ENCODE measurements at places on chromosomes 6 and 20.

DNA sequence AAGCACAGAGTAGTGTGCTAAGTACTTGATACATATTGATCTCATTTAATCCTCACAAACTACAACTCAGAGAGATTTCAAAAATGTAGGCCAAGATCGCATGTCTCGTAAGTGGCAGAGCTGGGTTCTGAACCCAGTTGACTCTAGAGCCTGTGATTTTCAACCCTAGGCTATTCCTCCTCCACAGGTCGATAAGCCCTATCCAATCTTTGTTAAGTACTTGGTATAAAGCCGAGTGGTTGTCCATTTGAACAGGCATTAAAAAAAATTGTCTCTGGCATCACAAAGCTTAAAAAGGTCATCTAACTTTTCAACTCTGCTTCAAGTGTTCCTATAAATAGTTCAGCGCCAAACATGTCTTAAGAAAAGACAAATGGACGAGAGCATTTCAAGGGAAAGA lies 37.4 kb downstream of the LYRM4 start:
- DNase-seq, result no peak

GRCh38 chr20:21342656-21343345 lies 39.7 kb downstream of the XRN2 start:
- no peak for DNase-seq

DNA sequence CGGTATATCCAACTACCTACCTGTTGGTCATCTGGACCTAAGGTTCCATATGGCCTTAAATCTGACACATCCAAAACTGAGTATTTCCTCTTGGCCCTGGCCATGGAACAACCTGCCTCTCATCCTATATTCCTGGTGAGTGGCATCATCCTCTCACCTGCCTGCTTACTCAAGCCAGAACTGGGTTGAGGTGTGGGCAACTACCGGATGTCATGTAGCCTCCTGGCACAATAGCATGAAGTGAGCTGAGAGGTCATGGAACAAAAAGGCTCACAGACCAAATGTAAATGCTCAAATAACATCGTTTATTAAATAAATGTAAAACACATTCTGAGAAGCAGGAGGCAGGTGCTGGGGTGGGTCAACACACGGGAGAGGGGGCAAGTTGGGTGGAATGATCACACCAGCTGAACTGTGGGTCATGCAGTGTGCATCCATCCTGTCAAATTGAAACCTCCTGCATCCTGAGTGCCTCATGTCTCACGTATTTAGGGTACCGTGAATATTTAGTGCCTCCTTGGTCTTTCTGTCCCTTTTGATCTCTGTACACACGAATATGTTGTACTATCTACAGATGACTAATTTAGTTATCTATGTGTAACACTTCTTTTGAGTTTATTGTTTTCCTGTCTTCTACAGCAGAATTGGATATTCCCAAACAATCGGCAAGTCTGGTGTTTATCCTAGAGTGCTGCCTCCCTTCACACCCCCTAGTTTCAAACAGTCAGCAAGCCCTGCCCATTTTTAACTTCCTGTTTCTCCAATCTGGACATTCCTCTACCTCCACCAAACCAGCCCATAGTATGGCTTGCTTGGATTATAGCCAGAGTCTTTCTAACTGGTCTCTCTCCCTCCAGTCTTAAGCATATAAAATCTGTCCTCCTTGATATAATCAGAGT lies 7.9 kb upstream of the POU5F1 start:
- DNase-seq, result no peak

GRCh38 chr6:156842598-156843250 lies 65.5 kb downstream of the ARID1B start:
- DNase-seq, result no peak

GRCh38 chr6:149331871-149332270 lies 14.4 kb downstream of the TAB2 start:
- no peak for DNase-seq

- DNase-seq, result no peak
Observed at GRCh38 chr20:44762466-44763140, 16.9 kb downstream of the KCNK15 start.

GRCh38 chr6:76073281-76073680 lies 819 bp upstream of the IMPG1 start:
- DNase-seq, result no peak

- DNase-seq, result no peak
Observed at GRCh38 chr20:34040300-34040995, 46.7 kb downstream of the RALY start.

GRCh38 chr20:2133318-2134183 lies 31.9 kb downstream of the STK35 start:
- peak; percentile 46 for DNase-seq

DNA sequence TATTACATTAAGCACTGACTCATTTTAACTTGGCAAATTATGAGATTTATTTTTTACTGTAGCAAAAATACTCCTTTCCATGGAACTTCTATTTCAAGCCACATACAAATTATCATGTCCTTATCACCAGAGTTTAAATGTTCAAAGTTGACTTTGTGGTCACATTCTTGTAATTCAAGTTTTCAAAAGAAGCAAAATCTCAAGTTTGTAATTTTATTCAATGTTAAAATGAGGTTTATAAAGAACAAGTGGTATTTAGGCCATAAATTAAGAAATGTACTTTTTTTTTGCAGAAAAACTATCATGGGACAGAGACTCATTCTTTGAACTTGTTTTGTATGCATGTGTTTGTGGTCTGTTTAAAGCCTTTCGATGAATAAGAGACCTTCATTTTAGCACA lies 811.5 kb downstream of the TENT5A start:
- DNase-seq, result no peak

DNA sequence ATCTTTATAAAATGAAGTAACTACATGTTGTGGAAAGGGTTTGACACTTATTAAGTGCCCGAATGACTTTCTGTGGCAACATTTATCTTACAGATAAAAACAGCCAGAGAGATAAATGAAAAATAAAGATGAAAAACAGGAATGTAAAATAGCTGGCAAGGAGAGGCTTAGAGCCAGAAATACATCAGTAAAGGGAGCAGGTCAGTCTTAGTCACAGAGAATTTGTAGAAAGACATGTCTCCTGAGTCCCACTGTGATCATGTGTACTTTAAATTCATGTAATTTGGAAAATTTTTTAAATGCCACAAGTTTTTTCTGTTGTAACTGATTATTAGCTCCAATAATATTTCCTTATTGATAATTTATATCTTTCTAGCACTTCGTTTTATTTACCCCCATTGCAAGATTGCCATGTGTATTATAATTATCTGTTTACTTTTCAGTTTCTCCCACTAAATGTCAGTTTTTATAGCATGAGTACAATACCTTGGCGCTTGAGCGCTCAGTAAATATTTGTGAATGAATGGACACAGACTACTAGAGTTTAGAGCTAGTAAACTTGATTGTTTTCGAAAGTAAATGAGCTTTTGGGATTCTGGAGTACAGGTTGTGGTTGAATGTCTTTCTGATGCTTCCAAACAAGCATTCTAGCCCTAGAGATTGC lies 15.2 kb downstream of the TAB2 start:
- no peak for DNase-seq

GRCh38 chr6:157539421-157539822 lies 158.4 kb downstream of the ZDHHC14 start:
- no peak for DNase-seq

- peak; percentile 77 for DNase-seq
Observed at GRCh38 chr6:28944412-28944865, 20.7 kb upstream of the TRIM27 start.

- DNase-seq, result no peak
Observed at GRCh38 chr20:35297740-35298139, 5.5 kb upstream of the FAM83C start.

- DNase-seq, result peak; percentile 98
Observed at GRCh38 chr6:43120944-43121913, 45.1 kb downstream of the PTK7 start.

DNA sequence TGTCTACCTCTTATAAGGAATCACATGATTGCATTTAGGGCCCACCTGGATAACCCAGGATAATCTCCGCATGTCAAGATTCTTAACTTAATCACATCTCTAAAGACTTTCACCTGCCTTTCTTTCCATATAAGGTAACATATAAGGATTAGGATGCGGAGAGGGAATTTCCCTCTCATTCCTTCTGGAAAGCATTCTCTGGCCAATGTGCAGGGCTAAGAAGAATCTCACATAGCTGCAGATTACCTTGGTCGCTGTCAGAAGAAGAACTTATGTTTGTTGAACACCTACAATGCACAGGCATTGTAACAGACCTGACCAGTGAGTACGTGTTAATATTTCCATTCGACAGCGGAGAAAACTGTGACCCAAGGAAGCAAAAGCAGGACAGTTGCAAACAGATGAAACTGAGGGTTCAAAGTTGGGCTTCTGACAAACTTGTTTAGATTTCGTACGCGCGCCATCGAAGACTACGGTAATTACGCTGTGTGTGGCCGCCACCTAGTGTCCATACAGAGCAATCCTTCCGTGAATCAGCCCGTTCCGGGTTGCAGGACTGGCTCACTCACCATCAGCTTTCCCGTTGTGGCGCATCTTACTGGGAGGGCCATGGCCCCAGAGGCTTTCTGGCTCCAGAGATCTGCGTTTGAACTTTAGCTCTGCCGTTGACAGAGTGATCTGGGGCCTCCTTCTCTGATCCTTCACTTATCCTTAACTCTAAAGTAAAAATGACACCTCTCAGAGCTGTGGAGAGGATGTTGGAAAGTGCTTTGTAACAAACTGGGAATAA lies 9.5 kb downstream of the C20orf202 start:
- DNase-seq, result peak; percentile 68

GRCh38 chr20:19992996-19993908 lies 23.9 kb upstream of the NAA20 start:
- DNase-seq, result peak; percentile 88

DNA sequence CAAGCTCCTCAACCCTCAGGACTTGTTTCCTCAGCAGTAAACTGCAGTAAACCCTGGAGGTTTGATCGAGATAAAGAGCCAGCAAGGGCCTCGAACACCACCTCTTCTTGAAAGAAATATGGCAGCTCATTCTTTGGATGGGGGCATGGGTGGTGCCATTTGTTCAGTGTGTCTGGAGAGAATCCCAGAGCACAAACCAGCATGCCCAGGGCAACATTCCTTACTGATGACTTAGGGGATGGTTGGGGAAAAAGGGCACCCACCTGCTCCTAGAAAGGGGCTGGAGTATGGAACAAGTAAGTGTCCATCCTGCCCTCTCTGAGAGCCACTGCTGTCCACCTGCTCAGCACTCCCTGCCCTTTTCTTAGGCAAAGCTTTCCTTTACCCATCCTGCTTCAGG lies 31.3 kb upstream of the ZFAND3 start:
- DNase-seq, result no peak

DNA sequence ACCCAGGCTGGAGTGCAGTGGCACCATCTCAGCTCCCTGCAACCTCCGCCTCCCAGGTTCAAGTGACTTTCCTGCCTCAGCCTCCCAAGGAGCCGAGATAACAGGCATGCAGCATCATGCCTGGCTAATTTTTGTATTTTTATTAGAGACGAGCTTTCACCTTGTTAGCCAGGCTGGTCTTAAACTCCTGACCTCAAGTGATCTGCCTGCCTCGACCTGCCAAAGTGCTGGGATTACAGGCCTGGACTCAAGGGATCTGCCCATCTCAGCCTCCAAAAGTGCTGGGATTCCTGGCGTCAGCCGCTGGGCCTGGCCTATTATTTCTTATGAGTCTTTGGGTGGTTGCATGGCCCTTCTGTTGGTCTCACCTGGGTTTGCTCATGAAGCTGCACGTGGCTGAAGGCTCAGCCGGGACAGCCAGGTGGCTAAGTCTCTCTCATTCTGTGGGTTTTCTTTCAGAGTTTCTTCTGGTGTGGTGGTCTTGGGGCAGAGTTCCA lies 45.6 kb upstream of the NCOA3 start:
- no peak for DNase-seq

GRCh38 chr6:125558907-125559306 lies 190.5 kb upstream of the HEY2 start:
- no peak for DNase-seq

GRCh38 chr6:121438869-121439268 lies 3.4 kb downstream of the GJA1 start:
- no peak for DNase-seq

GRCh38 chr6:96931198-96931597 lies 6.7 kb downstream of the KLHL32 start:
- no peak for DNase-seq

DNA sequence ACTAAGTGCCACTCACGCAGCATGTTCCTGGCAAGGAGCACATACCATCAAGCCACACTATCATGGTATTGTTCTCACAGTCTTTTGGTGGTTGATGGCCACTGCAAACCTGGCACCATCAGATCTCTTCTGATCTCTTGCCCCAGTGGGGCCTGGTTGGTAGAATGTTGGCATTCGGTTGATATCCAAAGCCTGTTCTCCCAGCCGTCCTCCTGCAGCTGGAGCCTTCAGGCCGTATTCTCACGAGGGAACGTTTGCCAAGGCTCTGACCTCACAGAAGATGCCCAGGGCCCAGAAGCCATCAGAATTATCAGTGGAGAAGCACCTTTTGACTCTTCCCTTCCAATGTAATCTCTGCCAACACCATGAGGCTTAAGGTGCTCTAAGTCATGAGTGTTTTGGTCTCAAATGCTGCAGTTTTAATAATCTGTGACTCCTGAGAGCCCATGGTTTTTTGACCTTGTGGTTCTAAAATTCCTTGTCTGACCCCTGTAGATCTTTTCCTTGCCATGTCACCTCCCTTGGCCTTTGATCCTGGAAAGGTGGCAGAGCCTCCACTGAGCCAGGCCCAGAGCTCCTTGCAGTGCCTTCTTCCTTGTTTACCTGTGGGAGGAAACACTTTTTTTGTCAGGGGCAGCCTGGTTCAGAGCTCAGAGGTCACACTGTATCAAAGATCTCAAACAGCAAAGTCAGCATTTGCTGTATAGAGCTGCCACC lies 27.8 kb downstream of the POFUT1 start:
- no peak for DNase-seq

- DNase-seq, result no peak
Observed at GRCh38 chr20:24984961-24985640, 7.5 kb downstream of the APMAP start.

DNA sequence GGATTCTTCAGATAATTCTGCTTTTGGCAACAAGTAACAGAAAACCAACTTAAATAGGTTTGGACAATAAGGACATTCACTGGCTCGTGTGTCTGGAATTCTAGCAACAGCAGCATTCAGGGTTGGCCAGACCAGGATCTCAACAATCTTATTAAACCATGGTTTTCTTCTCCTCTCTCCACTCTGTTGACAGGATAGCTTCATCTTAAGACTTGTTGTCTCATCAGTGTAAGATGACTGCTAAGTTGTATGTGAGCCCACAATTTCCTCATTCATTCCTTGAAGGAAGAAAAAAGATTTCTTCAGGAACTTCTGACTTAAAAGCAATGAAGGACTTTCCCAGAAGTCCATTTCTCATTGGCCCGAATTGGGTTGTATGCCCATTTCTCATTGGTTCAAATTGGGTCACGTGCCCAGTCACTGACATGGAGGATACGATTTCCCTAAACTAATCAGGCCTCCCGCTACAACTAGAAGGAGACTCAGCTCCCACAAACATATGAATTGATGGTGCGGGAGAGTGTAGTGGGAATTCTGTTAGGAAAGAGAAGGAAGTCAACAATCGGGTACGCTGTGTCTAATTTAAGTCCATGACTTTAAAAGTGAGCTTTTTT lies 83.7 kb downstream of the SLC22A3 start:
- no peak for DNase-seq

DNA sequence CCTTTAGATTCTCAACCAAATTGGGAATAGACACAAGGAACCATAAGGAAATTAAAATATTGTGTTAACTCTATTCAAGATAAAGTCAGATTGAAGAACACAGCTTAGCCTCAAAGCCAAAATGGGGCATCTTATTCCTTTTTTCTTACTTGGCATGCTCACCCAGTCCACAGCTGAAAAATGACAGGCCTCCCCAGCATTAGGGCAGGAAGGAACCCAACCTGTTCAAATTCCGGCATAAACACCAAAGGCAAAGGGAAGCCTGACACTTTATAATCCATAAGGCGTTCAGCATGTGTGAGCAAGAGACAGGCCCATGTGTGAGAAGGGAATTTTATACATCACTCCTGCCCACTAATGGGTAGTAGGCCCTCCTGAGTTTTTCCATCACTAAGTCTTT lies 2.9 kb downstream of the BEND6 start:
- no peak for DNase-seq

Measured in brain microvascular endothelial cell (primary cell).